ENCODE measurements at places on chromosomes 13 and 19. TPM values are rescaled to one million over a fixed set of nuclear protein-coding genes. Genes with fewer than 3 reads are reported as not detected.
A peak's percentile ranks its signal among the peaks of the same experiment; 100 is the strongest.

DNA sequence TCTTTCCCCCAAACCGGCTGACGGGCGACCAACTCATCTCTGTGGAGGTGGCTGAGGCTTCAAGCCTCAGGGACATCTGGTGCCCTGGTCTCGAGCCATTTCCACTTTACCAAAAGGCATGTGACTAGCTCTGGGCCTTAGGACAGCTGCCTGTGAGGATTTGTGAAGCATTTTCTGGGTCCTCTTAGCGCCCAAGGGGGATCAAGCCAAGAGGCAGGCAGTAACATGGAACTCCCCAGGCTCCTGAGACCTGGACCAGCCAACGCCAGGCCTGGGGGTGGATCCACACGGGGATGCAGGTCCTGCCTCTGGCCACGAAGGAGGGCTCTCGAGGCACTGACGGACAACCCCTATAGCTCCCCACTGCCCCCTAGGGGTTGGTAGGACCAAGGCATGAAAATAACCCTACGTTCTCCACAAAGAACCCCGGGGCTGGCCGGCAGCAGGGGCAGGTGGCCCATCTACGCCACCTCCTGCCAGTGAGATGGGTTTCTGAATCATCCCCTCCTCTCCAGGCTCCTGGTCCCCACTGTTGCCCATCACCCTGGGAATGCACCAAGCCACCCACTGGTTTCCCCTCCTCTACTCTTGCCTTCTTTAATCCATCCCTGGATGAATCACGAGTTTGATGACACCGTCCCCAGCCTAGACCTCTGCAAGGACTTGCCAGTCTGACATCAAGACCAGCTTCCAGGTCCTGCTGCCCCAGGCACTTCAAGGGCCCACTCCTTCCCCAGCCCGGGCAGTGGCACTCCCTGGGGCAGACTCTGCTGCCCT, 7.0 kb upstream of the MYDGF start:
- no peak overlapping the region for H3K4me3 ChIP-seq
- H3K27me3 ChIP-seq: no peaks in the 10 kb centered on the region
- peak; percentile 44 for DNase-seq
- H3K36me3 ChIP-seq: peaks cover 12% of the 10 kb centered on the region

DNA sequence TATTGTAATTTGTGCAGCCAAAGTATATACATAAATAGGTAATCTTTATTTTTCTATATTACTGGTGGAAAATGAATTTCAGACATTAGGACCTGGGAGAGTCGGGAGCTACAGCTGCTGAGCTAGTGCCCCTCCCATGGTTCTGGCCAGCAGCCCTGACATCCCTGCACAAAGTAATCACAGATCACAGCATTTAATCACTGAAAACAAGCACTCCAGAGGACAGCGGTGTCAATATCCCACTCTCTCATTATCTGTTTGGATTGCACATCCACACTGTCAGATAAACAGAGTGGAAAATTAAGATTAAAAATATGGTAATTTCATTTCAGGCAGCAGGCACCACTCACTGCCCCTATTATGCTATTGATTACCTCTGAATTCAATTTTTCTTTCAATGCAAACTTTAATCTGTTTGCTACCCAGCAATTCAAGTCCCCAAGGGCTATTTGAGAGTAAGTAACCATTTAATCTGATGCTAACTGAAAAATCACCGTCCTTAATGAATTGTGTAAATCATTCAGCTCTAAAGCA, 254.1 kb upstream of the SOX21 start:
- no peak overlapping the region for H3K27ac ChIP-seq
- DNase-seq: no peak
- no peak overlapping the region for H3K4me3 ChIP-seq
- no peaks in the 10 kb centered on the region for H3K36me3 ChIP-seq

DNA sequence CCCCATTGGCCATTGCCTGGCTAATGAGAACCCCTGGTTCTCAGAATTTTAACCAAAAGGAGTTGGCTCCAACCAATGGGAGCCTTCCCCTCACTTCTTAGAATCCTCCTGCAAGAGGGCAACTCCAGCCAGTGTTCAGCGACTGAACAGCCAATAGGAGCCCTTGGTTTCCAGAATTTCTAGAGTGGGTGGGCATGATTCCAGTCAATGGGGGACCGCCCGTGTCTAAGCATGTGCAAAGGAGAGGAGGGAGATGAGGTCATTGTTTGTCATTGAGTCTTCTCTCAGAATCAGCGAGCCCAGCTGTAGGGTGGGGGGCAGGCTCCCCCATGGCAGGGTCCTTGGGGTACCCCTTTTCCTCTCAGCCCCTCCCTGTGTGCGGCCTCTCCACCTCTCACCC, 9.5 kb upstream of the SWSAP1 start:
- no peaks in the 10 kb centered on the region for H3K27me3 ChIP-seq
- no peak for DNase-seq
- no peaks in the 10 kb centered on the region for H3K4me1 ChIP-seq
- H3K27ac ChIP-seq: no peak overlapping the region
- no peak overlapping the region for H3K4me3 ChIP-seq

- DNase-seq: no peak
- no peak overlapping the region for H3K27ac ChIP-seq
- no peaks in the 10 kb centered on the region for H3K36me3 ChIP-seq
- peaks cover 6% of the 10 kb centered on the region for H3K4me1 ChIP-seq
These were observed 935 bp downstream of the LRP3 start for GRCh38 chr19:33194886-33195644.

DNA sequence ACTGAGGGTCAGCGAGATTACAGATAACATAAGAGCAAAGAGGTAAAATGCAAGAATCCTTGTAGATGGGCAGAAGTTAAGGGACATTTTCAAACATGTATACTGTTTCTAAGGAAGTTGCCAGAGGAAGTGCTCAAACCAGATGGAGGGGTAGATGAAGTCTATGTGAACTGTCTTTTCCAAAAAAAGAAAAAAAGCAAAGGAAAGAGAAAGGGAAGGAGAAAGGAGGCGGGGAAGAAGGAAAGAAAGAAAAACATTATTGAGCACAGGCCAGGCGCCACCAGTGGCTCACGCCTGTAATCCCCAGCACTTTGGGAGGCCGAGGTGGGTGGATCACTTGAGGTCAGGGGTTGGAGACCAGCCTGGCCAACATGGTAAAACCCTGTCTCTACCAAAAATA, 5.3 kb downstream of the DMAC2 start:
- peaks cover 18% of the 10 kb centered on the region for H3K36me3 ChIP-seq
- no peak overlapping the region for H3K4me3 ChIP-seq
- peaks cover 14% of the 10 kb centered on the region for H3K4me1 ChIP-seq

- H3K4me1 ChIP-seq: no peaks in the 10 kb centered on the region
- H3K27ac ChIP-seq: no peak overlapping the region
These were observed 65.3 kb downstream of the GPR12 start for GRCh38 chr13:26695360-26695705.

DNA sequence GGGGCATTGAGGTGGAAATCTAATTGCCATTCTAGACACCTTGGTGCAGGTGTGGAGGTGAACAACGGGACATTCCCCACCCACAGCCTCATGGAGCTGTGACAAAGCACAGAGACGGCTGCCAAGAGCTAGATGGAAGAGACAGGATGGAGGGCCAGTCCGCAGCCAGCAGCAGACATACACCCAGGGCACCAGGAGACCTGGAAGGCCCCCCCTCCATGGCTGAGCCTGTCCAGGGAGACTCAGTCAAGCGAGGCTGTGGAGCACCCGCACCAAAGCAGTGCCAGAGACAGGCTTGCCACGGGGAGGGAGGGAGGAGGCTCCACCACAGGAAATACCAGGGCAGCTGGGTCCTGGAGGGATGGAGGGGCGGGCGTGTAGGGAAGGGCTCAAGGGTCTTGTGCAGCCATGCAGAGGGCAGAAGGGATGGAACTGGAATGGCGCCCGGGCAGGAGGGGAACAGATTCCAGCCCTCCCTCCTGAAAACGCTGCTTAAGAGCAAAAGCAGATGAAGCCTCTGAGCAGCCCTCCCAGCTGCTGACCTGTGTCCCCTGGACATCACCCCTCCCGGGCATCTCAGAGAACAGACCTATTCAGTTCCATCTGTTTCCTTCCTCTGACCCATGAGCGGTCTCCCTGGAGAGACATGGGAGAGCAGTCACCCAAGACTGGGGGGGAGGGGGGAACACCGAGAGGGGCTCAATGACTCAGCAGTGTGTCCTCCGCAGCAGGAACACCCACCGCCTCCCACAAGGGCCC, 14.4 kb downstream of the EPS15L1 start:
- H3K27ac ChIP-seq: peak overlapping the region; percentile 28
- peaks cover 36% of the 10 kb centered on the region for H3K4me1 ChIP-seq
- H3K36me3 ChIP-seq: peaks cover 2% of the 10 kb centered on the region
- no peaks in the 10 kb centered on the region for H3K27me3 ChIP-seq
- no peak overlapping the region for H3K4me3 ChIP-seq

- no peaks in the 10 kb centered on the region for H3K36me3 ChIP-seq
- H3K4me3 ChIP-seq: no peak overlapping the region
- H3K27me3 ChIP-seq: peaks cover 13% of the 10 kb centered on the region
- H3K27ac ChIP-seq: no peak overlapping the region
- H3K4me1 ChIP-seq: no peaks in the 10 kb centered on the region
These were observed 126.1 kb upstream of the SOX1 start for GRCh38 chr13:111940892-111941291.

DNA sequence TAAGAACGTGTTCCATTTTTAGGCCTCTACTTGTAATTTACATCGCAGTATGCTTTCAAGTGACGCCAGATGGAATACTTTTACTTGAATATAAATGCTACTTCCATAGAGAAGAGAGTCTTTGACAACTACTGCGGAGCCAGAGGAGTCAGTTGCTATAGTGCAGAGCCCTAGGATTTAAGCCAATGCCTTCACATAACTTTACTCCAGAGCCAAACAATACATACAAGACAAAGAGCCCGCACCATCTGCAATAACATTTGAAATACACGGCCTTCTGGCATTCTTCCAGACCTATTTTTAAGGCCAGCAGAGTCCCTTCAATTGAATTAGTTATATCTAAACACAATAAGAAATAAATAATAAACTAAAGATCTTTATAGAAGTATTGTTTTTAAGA, 59.4 kb downstream of the XPO4 start:
- H3K36me3 ChIP-seq: peaks cover 12% of the 10 kb centered on the region
- H3K4me1 ChIP-seq: no peaks in the 10 kb centered on the region

DNA sequence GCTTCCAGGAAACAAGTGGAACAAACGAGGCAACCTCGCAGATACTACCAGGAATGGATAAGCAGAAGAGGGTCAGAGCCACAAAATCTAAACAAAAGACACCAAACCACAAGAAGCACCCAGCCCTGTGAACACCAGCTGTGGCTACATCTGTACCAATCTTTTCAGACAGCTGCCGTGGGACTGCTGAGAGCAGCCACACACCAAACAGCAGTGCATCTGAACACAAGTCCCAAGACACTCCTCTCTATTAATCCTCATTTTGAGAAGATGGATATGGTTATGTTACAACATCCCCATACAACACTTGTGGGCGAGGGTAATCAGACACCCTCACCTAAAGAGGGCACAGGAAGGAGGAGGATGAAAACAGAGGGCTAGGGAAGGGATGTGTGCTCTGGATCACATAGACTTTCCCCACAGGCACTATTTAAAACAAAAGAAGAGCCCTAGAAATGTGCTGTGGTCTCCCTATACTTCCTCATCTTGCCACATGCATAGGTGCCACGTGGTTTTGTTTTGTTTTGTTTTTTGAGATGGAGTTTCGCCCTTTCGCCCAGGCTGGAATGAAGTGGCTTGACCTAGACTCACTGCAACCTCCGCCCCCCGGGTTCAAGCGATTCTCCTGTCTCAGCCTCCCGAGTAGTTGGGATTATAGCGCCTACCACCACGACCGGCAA, 41.6 kb upstream of the ZNF14 start:
- peak overlapping the region; percentile 97 for H3K4me3 ChIP-seq
- peaks cover 32% of the 10 kb centered on the region for H3K36me3 ChIP-seq
- peaks cover 48% of the 10 kb centered on the region for H3K4me1 ChIP-seq
- no peaks in the 10 kb centered on the region for H3K27me3 ChIP-seq

GRCh38 chr13:78198821-78199220, 280.2 kb upstream of the EDNRB start:
- no peak overlapping the region for H3K4me3 ChIP-seq
- H3K27ac ChIP-seq: no peak overlapping the region
- H3K27me3 ChIP-seq: peaks cover 6% of the 10 kb centered on the region
- H3K4me1 ChIP-seq: no peaks in the 10 kb centered on the region
- no peak for DNase-seq
- no peaks in the 10 kb centered on the region for H3K36me3 ChIP-seq

- no peak overlapping the region for H3K27ac ChIP-seq
- H3K4me3 ChIP-seq: no peak overlapping the region
- no peak for DNase-seq
- no peaks in the 10 kb centered on the region for H3K36me3 ChIP-seq
- no peaks in the 10 kb centered on the region for H3K27me3 ChIP-seq
These were observed 38.0 kb upstream of the FREM2 start for GRCh38 chr13:38648912-38649311.

GRCh38 chr19:1566392-1567115, 1.6 kb downstream of the MEX3D start:
- H3K36me3 ChIP-seq: no peaks in the 10 kb centered on the region
- DNase-seq: no peak
- H3K27ac ChIP-seq: no peak overlapping the region
- peaks cover 3% of the 10 kb centered on the region for H3K27me3 ChIP-seq

GRCh38 chr13:48159826-48160225, 64.9 kb upstream of the MED4 start:
- no peak overlapping the region for H3K27ac ChIP-seq
- H3K4me1 ChIP-seq: peaks cover 54% of the 10 kb centered on the region
- H3K27me3 ChIP-seq: no peaks in the 10 kb centered on the region

DNA sequence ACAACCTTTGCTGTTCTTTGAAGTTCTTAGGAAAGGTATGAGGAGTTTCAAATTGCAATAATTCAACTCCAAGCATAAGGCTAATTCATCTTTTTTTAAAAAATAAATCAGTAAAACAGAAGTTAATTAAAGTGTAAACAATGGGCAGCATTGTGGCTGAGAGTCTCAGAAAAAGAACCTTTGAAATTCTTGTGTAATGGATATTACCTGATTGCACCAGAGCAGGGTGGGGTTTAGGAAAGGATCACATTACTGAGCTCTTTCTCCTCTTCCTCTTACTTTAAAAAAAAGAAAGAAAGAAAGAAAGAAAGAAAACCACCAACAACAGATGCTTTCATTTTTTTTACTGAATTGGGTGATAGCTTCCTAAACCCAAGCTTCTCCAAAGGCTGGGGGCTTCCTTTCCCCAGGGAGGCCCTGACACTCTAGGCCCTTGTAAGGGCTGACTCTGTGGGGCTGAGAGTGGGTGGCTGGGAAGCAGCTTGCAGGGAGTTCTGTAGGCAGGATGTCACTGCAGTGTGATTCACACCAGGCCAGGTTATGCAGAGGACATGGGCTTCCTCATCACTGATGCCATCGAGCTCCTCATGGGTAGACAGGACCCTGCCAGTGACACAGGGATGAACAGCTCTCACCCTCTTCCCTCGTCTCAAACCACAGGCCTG, 564.5 kb downstream of the FGF9 start:
- no peaks in the 10 kb centered on the region for H3K36me3 ChIP-seq
- H3K4me1 ChIP-seq: peaks cover 11% of the 10 kb centered on the region
- no peaks in the 10 kb centered on the region for H3K27me3 ChIP-seq
- DNase-seq: peak; percentile 30
- H3K4me3 ChIP-seq: no peak overlapping the region

GRCh38 chr19:6705931-6706632, 14.4 kb downstream of the C3 start:
- H3K36me3 ChIP-seq: no peaks in the 10 kb centered on the region
- H3K27ac ChIP-seq: no peak overlapping the region
- no peak overlapping the region for H3K4me3 ChIP-seq
- DNase-seq: no peak
- H3K27me3 ChIP-seq: peaks cover 19% of the 10 kb centered on the region

Gene ZNF112
- 0.11 TPM for total RNA-seq

Gene HCN2
- total RNA-seq: 0.18 TPM

Gene ZNF443
- total RNA-seq: 3.1 TPM

Gene ZNF850
- 10.6 TPM for total RNA-seq

Measured in activated CD8-positive, alpha-beta T cell treated with anti-CD3 and anti-CD28 coated beads for 36 hours (primary cell).